ENCODE measurements at places on chromosomes 12 and 14.

GRCh38 chr14:93039649-93040315 lies 75.9 kb downstream of the ITPK1 start:
- DNase-seq: no peak

- no peak for DNase-seq
Observed at GRCh38 chr14:89466944-89467343, 49.9 kb upstream of the FOXN3 start.

- no peak for DNase-seq
Observed at GRCh38 chr12:50824914-50825313, 17.8 kb upstream of the TMPRSS12 start.

GRCh38 chr12:124130691-124131591 lies 157.9 kb downstream of the ZNF664 start:
- DNase-seq: no peak

- DNase-seq: no peak
Observed at GRCh38 chr12:47718531-47718930, 6.8 kb downstream of the ENDOU start.

GRCh38 chr12:10119066-10119465 lies 10.9 kb downstream of the CLEC7A start:
- DNase-seq: no peak

Data from stimulated activated CD8-positive, alpha-beta memory T cell treated with anti-CD3 and anti-CD28 coated beads, Interleukin-4, amount 100 ng/mL, for 24 hours (primary cell).